ENCODE measurements at places on chromosomes 4 and X.

DNA sequence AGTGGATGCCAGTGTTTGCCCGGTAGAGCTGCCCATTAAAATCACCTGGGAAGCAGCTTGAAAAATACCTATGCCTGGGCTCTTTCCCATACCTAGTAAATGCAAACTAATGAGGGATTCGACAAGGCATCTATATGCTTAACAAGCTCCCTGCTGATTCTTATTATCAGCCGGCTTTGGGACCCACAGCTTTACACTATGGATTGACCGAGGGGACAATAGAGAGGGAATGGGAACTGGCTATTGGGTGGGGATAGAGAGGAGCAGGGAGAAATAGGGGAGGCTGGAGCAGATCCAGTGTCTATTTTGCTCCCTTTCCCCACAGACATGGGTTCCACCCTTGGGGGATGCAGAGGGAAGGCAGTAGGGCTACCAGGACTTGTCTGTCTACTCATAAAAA lies 103.1 kb upstream of the TEX13D start:
- no peak for DNase-seq

DNA sequence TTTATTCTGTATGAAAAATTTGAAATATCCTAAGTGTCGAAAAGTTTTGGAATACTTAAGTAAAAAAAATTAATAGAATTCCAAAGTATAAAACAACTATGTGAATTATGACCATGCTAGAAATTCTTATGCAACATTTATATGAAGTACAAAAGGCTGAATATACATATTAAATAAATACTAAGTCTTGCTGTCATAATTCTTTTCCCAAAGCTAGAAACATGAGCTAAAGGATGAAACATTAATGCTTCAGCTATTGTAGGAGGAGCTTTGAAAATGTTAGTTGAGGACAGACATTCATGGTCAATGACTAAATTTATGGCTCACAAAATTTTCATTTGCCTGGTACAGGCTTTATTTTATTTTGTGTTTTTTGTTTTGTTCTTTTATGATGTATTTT lies 207.3 kb downstream of the GABRB1 start:
- no peak for DNase-seq

- no peak for DNase-seq
These were observed at the start of gene TMEM35A for GRCh38 chrX:101078716-101079598. TSS of gene TMEM35A (plus strand) at chrX:101078879. CDS start at chrX:101079003, 124 bp downstream.

- no peak for DNase-seq
These were observed 18.0 kb upstream of the TSR2 start for GRCh38 chrX:54422168-54422567.

DNA sequence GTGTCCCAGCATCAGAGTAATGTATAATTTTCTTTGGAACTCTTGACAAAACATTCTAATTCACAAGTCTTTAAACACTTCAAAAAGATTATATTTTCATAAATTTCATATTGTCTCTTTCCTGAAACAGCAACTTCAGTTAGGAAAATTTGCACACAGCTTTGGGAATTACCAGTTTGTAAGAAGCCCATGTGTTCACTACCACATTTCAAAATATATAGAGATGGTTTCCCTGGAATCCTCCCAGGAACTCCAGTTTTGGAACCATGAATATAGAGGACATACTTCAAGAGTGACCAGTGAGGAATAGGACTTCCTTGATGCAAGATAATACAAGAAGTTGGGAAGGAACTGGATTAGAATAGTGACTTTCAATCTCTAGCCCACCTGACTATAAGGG lies 28.7 kb upstream of the HPGDS start:
- DNase-seq = no peak

DNA sequence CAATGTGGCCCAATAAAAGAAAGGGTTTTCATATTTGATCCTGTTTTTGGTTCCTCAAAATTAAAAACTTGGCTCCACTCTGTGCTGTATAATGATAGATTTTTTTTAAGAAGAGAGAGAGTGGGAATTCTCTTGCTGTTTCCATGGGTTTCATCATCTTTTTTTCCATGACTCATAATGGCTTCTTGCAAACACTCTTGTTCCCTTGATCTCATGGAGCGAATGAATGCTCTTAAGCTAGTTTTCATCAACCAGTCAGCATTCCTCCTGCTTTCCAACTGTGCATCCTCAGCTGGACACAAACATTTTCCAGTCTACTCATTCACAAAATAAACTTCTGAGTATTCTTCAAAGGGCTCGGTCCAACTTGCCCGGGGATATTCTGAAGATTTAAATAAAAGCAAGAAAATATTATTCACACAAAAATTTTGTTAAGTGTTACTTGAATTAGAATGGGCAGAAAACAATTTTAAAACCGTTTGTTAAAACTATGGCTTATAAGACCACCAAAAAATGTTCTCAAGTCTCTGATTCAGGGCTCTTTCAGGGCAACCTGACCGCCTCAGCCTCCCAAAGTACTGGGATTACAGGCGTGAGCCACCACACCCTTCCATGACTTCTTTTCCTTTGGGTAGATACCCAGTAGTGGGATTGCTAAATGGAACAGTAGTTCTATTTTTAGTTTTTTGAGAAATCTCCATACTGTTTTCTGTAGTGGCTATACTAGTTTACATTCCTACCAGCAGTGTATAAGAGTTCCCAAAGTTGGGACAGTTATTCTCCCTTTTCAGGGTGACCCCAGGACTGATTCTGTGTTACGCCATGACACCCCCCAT lies 64.7 kb downstream of the TMEM156 start:
- DNase-seq = no peak

GRCh38 chr4:16636912-16637630 lies 261.4 kb downstream of the LDB2 start:
- DNase-seq = no peak

- no peak for DNase-seq
These were observed 12.5 kb downstream of the TRAPPC2 start for GRCh38 chrX:13721819-13722519.

DNA sequence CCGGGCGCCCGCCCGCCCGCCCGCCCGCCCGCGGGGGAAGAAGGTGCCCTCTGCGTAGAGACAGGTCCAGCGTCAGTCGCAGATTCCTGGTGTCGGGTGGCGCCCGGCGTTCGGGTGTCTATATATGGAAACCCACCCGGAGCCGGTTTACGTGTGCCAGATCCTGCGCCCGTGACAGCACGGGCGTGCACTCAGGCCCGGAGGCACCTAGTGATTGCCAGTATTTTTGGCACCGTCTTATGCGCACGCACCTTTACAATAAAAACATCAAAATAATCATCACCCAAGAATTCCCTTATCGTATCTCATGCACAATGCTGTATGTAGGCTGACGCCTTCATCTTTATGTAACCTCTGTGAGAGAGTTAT lies 519 bp downstream of the SLC25A4 start:
- no peak for DNase-seq

GRCh38 chrX:144627947-144628346 lies 619.4 kb upstream of the SPANXN1 start:
- DNase-seq = no peak

DNA sequence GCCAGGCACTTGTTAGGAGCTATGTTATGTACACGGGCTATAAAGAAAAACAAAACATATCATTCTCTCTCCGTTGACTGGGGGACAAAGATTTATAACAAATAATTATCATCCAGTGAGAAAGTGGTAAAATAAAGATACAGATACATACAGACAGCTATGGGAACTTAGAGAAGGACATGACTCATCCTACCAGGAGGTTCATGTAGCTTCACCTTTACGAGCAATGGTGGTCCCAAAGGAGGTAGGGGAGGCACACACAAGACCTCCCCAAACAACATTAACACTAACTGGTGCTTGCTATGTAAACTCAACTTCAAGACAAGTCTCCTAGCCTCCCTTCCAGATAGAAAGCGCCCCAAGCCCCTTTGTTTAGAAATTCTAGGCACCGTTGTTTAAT lies 8.9 kb downstream of the AMBN start:
- no peak for DNase-seq

DNA sequence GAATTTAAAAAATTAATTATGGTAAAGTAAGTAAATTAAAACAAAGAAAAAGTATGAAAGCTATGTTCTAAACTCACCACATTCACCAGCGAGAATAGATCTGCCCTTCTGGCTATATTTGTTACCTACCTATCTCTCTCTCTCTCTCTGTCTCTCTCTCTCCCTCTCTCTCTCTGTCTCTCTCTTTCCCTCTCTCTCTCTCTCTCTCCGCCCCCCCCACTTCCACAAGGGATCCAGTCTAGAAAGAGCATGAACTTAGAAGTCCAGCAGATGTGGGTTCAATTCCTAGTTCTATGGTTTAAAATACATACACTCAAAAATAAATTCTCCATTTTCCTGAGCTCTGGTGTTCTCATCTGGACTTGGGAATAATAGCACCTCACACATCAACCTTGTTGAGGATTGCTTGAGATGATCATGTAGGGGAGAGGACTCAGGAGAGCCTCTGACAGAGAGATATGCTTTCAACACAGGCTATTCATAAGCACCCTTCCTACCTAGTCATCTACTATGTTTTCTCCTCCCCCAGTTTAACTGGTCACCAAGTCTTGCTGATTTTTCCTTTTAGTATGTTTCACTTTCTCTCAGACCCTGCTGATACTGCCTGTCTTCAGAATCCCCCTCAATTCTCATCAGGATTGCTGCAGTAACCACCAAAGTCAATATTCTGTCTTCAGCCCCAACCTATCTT lies 64.7 kb downstream of the SLC7A11 start:
- DNase-seq = no peak

DNA sequence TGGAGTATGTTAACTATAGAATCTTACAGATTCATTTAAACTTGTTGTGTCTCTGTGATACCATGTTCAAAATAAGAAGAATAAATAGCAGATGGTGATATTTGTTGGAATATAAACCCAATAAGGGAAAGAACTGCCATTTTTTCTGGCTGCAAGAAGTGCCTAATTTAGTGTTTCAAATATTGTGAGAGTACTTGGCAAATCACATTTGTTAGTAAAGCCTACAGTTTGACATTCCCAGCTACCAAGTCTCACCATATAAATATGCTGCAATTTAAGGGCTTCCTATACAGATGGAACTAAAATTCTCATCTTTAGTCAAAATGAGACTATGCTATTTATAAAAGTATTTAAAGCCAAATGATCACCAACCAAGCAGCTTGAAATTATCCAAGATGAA lies 96.0 kb upstream of the WDFY3 start:
- no peak for DNase-seq

GRCh38 chr4:69781458-69782418 lies 21.3 kb upstream of the SULT1B1 start:
- no peak for DNase-seq

- no peak for DNase-seq
These were observed 36.1 kb downstream of the HEPH start for GRCh38 chrX:66200050-66200664.

- no peak for DNase-seq
These were observed 11.6 kb downstream of the IRF2 start for GRCh38 chr4:184462724-184463123.

DNA sequence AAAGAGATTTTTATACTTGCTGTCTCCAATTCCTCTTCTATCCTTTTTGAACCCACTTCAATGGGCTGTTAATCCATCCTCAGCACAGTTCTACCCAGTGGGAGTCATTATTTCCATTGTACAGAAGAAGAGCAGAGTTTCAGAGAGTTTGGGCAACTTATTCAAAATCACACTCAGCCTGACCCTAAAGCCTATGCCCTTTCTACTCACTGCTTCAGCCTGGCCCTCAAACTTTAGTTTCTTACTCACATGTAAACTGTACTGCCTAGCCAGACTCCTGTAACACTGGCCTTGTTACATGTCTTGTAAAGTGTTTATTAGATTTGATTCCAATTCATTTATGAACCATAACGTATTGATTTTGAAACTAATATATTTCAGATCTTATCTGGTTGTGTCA lies 25.1 kb upstream of the USO1 start:
- DNase-seq = no peak

GRCh38 chr4:165331359-165331758 lies 3.9 kb downstream of the MSMO1 start:
- no peak for DNase-seq

- DNase-seq = no peak
These were observed 50.9 kb downstream of the NAP1L5 start for GRCh38 chr4:88646528-88647280.

DNA sequence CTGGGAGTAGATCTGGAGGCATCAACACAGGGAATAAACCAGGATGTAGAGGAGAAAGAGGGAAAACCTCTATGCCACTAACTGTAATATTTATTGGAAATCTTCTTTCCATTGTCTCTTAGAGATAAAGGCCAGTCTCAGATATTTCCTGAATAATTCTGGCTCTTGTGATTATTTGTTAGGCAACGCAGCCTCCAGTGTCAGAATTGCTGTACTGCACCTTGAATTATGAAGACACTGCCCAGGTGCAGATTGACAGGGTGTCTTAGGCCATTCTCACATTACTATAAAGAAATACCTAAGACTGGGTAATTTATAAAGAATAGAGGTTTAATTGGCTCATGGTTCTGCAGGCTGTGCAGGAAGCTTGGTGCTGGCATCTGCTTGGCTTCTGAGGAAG lies 100.7 kb upstream of the ZDHHC15 start:
- no peak for DNase-seq

DNA sequence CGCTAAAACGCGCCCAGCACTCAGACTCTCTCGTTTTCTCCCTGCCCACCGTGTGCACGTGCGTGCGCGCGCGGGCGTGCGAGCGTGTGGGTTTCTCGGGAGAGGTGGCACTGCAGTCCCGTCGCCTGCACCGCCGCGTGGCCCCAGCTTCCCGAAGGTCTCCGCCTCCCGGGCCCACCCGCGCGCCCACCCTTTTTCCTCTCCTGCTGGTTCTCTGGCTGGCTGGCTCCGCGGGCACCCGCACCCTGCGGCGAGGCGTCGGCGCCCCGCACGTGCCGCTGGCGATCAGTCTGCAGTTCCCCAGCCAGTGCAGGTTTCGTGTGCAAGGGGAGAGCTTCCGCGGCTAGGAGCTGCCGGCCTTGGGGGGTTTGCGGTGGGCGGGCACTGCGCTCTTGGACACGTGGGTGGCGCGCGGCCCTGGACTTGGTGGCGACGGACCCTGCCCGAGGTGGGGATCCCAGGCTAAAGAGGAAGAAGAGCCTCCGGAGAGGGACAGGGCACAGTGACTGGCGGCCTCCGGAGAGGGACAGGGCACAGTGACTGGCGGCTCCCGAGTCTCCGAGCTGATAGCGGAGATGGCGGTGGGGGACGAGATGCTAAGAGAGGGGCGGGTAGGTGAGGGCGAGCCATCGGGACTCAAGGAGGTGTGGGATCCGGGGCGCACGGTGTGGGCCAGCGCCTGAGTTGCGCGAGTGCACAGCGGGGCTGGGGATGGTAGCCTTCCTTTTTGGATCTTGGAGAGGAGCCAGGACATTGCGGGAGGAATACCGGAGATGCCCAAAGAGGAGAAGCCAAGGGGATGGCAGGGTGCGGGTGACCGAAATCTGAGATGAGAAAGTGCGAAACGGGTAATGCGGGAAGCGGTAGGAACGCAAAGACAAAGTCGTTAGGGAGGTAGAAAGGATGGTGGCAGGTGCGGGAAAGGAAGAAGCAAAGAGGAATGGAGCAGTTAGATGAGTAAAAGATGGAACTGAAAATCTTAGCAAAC lies at the start of gene FAM184B:
Gene FAM184B (minus strand): TSS at position 322 of the 988 bp plus-strand sequence. CDS start 322 bp downstream, outside the sequence.
- DNase-seq = peak; percentile 7

DNA sequence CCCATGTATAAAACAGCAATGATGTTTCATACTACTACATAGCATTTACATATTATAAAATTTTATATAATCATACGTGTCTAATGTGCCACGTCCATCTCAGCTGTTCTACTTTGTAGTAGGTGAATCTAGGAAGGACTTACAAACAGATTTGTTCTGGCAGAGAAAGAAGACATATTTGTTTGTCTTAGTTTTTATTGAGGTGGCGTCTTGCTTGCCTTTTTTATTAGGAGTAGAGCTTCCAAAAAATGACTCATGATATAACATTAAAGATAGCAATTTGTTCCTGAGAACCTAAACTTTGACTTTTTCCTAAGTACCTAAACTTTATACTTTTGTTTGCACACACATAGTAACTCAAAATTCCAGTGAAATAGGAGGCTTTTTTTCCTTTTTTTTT lies 64.6 kb downstream of the CLDN22 start:
- DNase-seq = no peak

Data from GM06990 (cell line).